CD4-positive, alpha-beta memory T cell (primary cell): ENCODE measurements at places on chromosomes 7 and 10. TPM values are rescaled to one million over a fixed set of nuclear protein-coding genes. Genes with fewer than 3 reads are reported as not detected.

GRCh38 chr10:29681676-29682448 lies 47.1 kb upstream of the SVIL start:
- DNase-seq: peak; percentile 82

CELF2 gene
- polyA plus RNA-seq: 122 TPM

GRCh38 chr10:112526139-112526538 lies 79.1 kb downstream of the VTI1A start:
- no peak for DNase-seq

GRCh38 chr7:95335093-95335492 lies 10.8 kb upstream of the PON1 start:
- DNase-seq: no peak

DNA sequence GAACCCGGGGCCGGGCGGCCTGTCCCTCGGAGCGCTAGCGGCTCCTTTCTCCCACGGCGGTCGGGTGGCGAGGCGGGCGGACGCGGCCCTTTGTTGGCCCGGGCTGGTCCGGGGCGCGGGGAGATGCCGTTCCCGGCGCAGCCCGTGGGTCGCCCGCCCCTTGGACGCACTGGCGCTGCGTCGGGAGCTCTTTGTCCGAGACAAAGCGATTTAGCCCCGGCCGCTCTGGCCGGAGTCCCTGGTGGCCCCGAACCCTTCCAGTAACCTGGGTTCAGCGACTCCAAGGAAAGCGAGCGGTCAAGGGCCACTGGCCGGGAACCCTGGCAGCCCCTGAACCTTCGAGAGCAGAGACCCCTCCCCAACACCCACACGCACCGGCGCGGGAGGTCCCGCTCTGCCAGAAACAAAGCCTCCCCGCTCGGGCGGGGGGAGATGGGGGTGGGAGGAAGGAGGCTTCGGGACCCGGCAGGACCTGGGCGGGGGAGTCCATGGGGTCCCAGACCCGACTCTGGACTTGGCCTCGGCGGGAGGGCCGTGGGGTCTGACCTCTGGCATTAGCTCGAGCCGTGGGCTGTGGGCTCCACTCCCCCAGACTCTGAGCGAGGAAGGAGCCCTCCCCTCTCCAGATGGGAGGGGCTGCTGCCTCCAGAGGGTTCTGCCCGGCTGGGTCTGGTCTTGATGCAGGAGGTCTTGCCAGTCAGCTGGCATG lies 836 bp downstream of the DPYSL4 start:
- no peak for DNase-seq

DNA sequence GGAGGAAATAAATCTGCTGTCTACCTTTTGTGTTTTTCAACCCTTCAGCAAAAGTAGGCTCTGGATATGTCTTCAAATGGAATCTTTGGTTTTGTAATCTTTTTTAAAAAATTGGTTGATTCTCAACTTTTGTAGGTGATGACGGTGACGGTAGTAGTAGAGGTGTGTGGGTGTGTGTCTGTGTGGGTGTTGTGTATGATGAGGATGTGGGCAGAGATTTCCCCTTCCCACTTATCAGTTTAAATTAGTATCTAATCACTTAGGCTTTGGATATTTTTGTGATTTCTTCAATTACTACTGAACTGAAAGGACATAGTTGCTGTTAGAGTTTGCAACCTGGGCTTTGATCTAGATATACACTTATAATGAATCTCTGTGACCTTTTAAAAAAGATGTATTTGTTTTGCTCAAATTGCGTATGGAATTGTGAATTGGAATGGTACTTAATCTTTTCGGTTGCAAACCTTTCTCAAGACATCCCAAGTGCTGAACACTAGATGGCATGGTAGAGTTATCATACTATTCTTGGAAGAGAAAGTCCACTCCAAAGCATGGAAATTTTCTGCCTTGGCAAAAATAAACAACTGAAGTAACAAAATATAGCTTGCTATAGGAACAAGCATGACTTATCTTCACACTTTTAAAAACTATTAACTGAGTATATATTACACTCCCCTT lies 51.9 kb upstream of the A1CF start:
- no peak for DNase-seq

CREB3L2 gene
- polyA plus RNA-seq: 17.4 TPM

DNA sequence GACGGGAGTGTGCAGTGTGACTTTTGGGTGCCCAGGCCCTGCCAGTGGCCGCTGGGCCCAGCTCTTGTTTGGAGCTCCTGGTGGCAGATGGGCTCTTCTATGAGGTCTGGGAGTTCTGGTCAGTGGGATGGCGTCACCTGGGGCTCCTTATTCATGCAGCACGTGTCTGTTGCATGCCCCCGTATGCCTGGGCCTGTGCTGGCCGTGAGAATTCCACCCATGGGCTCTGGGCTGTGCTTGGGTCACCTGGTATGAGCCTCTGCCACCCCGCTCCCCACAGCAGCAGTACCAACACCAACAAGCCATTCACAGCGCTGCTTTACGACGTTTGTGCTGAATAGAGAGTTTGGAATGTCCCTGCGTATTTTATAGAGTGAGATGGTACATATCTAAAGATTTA lies 27.1 kb downstream of the INPP5A start:
- no peak for DNase-seq
